Astrocyte (in vitro differentiated cells and primary cell): ENCODE measurements at places on chromosomes 2 and 18.
A peak's percentile ranks its signal among the peaks of the same experiment; 100 is the strongest.

- DNase-seq: no peak
Observed at GRCh38 chr2:231688719-231689118, 19.6 kb upstream of the PTMA start.

- peak; percentile 51 for DNase-seq
Observed at GRCh38 chr2:73172963-73173362, 29.4 kb upstream of the NOTO start.

- DNase-seq: no peak
Observed at GRCh38 chr2:190413421-190413820, 5.3 kb downstream of the MFSD6 start.

DNA sequence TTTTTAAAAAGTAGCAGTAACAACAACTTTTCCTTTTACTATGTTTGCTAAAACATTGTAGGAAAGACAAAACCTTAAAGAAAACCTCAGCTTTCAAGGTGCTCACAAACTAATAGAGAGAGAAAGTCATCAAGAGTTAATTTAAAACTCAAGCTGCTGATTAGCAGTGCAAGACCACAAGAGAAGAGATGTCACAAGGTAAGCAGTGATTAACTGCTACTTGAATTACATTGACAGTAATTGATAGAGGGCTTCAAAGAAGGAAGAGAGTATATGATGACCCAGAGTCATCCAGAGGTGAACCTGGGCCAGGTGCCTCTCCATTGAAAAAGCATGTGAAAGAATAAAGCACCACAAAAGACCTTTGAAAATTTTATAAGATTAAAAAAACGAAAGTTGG is 939.6 kb upstream of the CNTNAP5 start:
- no peak for DNase-seq

DNA sequence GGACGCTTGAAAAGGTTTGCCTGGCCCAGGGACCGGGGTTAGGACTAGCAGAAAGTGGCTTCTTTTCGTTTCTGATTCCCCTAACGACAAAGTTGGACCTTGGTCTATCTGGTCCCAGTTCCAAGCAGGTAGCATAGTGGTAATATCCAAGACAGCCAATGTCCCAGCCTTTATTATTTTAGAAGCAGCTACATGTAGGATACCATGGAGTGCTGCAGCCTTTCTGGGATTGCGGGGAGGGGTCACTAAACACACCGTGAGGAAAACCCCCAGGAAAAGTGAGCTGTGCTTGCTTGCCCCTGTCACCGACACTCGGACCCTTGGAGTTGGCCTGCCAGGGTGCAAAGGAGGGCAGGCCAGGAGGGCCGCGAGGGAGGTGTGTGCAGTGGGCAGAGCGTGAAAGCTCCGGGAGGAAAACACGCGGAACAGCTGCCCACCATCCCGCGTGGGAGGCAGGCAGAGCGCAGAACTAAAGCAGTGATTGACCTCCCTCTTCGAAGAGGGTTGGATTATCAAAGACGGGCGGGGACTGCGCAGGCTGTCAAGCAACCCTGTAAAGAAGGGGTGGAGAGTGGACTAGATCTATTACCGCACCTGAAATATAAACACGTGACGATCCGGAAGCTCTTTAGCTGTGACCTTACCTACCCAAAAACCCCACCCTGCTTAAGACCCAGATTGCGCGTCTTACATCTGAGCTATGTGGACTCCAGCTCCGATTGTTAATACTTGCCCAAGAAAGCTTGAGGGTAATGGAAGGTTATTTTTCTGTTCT is 624 bp upstream of the MAP4K3 start:
- DNase-seq: no peak

DNA sequence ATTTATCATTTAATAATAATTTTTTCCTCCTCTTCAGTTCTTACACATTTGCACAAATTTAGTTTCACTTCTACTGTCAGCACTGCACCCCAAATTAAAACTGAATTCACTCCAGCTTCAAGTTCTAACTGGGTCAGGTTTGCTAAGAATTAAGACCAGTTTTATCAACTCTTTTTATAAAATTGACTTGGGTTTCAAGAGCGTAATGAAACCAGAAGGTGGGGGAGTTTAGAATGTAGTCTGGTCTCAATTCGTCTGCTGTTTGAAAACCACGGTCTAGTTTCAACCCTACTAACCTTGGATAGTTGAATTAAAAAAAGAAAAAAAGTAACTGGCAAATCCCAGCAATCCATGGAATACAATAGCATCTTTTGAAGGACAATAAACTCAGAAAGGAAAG is 14.3 kb upstream of the CTLA4 start:
- DNase-seq: no peak

- DNase-seq: no peak
Observed at GRCh38 chr2:33430856-33431255, 45.6 kb upstream of the RASGRP3 start.
